Chondrocyte (in vitro differentiated cells): ENCODE measurements at places on chromosomes 1 and 21.

- no peak overlapping the region for H3K4me3 ChIP-seq
- H3K4me1 ChIP-seq: peaks cover 22% of the 10 kb centered on the region
- no peak for DNase-seq
- H3K27me3 ChIP-seq: no peaks in the 10 kb centered on the region
Observed at GRCh38 chr1:77382366-77382765, 100.5 kb downstream of the AK5 start.

GRCh38 chr1:189357317-189357716 lies 1120.3 kb downstream of the BRINP3 start:
- DNase-seq: no peak
- H3K36me3 ChIP-seq: no peaks in the 10 kb centered on the region
- H3K27ac ChIP-seq: no peak overlapping the region
- H3K4me3 ChIP-seq: no peak overlapping the region
- H3K27me3 ChIP-seq: no peaks in the 10 kb centered on the region

GRCh38 chr21:25963181-25963580 lies 207.4 kb downstream of the APP start:
- no peak overlapping the region for H3K4me3 ChIP-seq
- H3K4me1 ChIP-seq: peaks cover 17% of the 10 kb centered on the region
- peaks cover 15% of the 10 kb centered on the region for H3K36me3 ChIP-seq
- H3K27me3 ChIP-seq: no peaks in the 10 kb centered on the region

- no peak for DNase-seq
- H3K4me1 ChIP-seq: no peaks in the 10 kb centered on the region
- H3K27me3 ChIP-seq: peaks cover 17% of the 10 kb centered on the region
- H3K36me3 ChIP-seq: no peaks in the 10 kb centered on the region
Observed at GRCh38 chr21:41048623-41049022, 119.3 kb upstream of the BACE2 start.
